ENCODE measurements at places on chromosomes 3 and 15.

GRCh38 chr15:61336026-61336638 is 107.0 kb upstream of the RORA start:
- DNase-seq, result no peak

DNA sequence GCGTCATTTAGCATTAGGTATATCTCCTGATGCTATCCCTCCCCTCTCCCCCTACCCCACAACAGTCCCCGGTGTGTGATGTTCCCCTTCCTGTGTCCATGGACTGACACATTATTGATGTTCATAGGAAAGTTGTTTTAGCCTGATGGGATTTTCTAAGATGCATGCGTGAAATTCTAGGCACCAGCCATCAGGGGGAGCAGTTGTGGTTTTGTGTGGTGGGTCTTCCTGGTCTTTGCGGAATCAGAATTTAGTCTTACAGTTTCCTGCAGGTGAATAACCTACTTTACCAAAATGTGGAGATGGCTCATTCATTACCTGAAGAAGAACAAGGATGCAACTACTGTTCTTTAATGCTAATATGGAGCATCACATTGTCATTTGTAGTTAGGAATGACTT is 455.0 kb upstream of the THBS1 start:
- peak; percentile 23 for DNase-seq

DNA sequence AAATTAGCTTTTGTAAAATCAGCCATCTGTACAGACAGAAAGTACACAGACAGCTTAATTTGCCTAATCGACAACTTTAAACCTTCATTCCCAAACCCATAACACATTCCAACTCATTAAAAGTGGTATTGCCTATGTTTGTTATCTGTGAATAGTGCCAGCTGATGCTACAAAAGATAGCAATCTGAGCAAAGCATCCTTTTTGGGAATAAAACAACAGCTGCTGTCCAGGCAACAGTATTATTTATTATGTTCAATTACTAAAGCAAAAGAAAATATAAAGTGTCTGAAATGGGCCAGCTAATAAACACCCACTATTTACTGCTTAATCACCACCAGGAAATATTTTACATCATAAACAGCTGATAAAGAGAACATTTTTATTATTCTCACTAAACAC is 134.8 kb upstream of the ABI3BP start:
- DNase-seq, result no peak

DNA sequence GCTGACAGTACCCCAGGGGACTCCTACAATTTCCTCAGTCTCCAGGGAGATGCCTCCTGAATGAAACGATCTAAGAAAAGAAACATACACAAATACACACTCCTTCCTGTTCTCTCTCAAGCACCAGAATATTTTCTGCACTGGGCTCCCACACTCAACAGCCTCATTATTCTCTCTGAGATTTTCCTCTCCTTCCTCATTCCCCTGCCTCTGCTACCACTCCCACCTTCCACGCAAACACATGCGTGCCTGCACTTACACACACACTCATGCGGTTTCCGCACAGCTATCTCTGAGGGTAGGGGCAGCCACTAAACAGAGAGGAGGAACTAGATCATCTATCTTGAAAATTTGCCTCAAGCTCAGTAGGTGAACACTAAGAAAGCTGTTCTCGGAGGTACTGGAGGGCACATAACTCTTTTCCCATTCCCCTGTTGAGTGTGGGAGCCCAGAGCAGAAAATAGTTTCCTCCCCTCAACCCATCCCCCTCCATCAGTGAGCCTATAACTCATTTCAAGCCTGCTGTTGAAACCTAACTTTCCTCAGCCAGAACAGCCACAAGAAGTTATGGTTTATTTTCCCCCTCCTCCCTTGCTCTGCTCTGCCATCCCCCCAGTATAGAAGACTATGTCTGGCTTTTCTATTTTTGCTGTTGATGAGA is 30.5 kb upstream of the TIPARP start:
- DNase-seq, result peak; percentile 91

DNA sequence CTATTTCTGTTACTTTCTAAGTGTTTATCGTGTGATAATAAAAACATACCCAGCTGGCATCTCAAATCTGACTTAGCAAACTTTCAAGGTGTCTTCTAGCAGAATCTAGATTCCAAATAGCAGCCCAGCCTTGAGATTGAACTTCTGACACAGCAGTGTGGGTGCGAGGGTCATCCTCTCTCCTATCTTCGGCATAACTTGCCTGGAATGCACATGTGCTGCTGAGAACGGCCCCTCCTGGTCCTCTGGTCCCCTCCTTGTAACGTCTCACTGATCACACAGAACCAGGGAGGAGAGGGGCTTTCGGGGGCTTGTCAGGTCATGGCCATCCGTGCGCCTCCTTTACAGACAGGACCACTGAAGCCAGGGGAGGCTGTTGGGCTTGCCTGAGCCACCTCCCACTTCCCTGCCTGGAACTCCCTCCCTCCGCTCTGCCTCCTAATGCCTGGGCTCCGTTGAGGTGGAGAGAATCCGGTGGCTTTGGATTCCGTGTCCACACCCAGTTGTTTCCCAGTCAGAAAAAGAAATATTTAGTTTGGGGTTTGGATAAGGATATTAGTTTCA is 344.4 kb upstream of the C2CD4B start:
- DNase-seq, result no peak

GRCh38 chr15:41125931-41126642 is 10.0 kb upstream of the INO80 start:
- no peak for DNase-seq
